H7 (cell line): ENCODE measurements at places on chromosomes 4 and X. TPM values are rescaled to one million over a fixed set of nuclear protein-coding genes. Genes with fewer than 3 reads are reported as not detected.

ZAR1 gene
- 0.66 and 1.00 TPM in 2 replicates for total RNA-seq

BDH2 gene
- 39.0 and 54.9 TPM in 2 replicates for total RNA-seq

PFKFB1 gene
- total RNA-seq = 0.07 and 0.14 TPM in 2 replicates

CRMP1 gene
- 101 and 106 TPM in 2 replicates for total RNA-seq

CHIC1 gene
- 9.6 and 9.9 TPM in 2 replicates for total RNA-seq

RHOXF1 gene
- not detected in 2 replicates for total RNA-seq

TMEM31 gene
- 0.28 TPM in 1 of 2 replicates, not detected in the other for total RNA-seq

DNA sequence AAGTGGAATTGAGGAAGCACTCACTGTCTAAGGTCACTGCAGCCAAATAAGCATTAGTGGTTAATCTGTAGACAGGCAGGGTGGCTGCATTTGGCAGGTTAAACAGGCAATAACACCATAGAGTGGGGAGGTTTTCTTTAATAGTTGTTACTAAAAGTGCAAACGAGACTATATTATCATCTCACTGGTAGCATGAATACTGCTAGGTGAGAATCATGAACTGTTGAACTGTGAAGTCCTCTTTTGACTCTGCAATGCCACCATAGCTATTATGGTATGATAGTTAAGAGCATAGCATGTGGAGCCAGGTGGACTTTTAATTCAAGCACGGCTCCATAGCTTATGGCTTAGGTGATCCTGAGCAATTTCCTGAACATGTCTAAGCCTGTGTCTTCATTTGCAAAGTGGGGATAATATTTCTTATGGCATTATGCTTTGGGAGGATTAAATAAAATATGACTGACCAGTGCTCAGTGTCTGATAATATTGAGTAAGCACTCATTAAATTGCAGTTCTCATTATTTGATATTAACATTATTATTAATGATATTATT is 235.6 kb upstream of the HHIP start:
- DNase-seq = no peak

DNA sequence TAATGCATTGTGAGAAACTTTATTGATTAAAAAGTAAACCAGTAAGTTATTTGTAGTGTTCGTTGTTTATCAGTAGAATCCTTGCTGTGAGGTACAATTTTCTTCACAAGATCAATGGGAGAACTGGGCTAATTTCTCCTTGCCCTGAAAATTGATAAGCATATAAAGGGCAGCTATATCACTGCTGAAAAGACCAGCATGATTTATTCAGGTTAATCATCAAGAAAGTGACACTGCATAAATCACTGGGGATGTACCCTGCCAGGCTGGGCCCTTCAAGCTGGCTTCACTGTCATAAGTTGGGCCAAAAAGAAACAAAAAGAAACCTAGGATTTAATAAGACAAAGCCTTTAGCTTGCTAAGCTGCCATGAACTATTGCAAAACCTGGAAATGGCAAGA is 746.7 kb downstream of the STPG2 start:
- no peak for DNase-seq

DNA sequence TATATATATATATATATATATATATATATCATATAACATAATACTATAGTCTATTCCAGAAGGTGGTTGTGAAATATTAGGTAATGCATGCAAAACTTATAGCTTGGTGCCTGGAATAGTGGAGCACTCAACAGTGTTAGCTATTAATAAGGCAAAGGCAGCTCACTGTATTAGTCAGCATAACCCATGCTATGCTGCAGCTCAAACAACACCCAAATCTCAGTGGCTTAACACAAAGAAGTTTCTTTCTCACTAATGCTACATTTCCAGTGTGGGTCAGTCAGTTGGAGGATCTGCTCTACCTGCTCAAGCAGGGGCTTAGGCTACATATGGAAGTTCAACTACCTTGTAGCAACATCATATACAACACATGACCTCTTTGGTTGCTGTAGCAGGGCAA is 5.2 kb upstream of the RPGR start:
- DNase-seq = no peak

DNA sequence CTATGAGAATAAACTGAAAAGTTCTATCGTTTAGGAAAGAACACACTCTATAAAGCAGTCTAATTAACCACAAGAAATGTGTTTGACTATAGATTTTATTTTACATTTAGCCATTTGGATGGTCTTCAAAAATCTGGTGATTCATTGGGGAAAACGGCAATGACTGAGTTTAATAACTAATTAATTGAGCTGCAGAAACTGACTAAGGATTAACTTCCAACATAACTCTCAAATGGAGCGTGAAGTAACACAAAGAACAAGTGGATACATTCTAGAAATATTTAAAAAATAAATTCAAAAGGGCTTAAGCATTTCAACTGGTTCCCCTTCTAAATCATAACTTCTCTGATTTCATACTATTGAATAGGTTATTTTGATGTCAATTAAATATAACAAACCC is 1582.4 kb downstream of the PCDH18 start:
- DNase-seq = no peak

- no peak for DNase-seq
These were observed 300.5 kb downstream of the TRIML1 start for GRCh38 chr4:188439641-188440311.

DNA sequence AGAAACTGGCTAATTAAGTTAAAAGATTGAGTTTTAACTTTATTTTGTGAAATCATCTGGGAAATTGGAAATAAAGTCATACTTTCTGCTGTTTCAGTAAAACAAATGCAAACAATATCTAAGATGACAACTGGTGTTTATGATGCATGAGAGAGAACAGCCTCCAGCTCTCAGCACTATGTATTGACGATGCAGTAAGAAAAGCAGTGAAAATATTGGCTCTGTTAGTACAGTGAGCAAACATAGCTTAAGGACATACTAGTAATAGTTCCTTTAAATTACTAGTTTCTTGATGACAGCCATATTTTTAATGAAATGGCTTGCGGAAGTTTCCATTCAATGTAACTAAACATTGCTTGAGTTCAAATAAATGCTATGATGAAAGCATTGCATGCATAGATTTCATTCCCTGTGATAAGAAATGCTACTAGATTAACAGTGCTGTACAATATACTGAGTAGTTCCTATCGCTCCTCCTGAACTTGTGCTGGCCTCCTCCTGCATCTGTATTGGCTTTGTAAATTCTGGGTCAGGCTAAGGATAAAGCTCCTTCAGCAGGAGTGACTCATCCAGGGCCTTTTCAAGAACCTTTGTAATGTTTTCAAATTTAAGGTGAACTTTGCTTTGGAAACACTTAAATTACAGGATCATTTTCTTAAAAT is 11.6 kb downstream of the ARHGAP24 start:
- no peak for DNase-seq

- no peak for DNase-seq
These were observed 80.8 kb upstream of the IQCM start for GRCh38 chr4:149896432-149896831.

DNA sequence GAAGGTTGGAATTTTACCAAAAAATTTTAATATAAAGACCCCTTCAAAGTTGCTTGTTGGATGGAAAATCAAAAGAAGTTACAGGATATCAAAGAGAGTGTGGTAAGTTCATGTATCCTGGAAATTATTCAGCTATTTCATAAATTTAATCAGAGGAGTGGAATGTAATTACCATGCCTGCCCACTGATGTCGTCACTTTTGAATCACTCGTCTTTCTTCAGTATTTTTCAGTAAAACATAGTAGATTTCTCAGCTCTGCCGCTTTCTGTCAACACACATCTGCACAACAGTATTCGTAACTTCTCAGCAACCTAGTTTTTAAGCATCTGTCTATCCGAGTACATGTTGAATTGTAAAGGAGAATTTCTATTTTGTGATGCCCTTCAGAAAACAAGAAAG is 2163.0 kb upstream of the AGA start:
- DNase-seq = no peak

GRCh38 chr4:128915544-128915943 is 106.0 kb downstream of the JADE1 start:
- DNase-seq = no peak

DNA sequence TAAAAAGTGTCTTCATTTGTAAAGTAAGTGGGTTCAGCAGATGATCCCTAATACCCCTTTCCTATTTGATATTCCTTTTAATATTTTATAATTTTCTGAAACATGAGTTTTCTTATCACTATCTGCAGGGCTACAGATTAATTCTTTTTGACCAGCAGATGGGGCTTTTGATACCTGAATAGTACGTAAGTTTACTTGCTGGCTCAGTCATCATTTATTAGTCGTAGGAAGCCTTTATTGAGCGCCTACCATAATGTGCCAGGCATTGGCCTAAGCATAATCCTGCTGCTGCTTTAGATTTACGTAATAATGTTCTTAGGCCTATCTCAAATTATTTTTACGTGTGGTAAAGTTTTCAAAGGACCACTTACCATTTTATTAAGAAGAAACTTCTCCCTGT is 33.1 kb downstream of the OSTC start:
- DNase-seq = peak; percentile 24

DNA sequence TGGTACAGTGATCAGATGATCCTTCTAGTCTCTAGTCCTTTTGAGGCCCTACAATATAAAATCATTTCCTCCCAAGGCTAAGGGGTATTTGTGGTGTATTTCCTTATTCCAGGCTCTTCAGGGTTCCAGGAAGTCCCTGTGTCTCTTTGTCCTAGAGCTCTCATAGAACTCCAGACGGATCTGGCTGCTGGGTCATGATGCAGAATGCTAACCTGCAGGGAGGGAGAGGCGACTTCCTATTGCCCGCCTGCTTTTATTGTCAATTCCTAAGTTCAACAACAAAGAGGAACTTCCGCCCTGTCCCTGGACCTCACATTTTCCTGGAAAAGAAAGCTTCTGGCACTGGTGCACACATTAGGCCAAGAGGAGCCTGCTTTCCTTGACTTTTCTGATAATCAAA is 45.9 kb upstream of the ZNF827 start:
- peak; percentile 10 for DNase-seq

GRCh38 chr4:9901257-9901656 is 119.8 kb downstream of the DRD5 start:
- no peak for DNase-seq

DNA sequence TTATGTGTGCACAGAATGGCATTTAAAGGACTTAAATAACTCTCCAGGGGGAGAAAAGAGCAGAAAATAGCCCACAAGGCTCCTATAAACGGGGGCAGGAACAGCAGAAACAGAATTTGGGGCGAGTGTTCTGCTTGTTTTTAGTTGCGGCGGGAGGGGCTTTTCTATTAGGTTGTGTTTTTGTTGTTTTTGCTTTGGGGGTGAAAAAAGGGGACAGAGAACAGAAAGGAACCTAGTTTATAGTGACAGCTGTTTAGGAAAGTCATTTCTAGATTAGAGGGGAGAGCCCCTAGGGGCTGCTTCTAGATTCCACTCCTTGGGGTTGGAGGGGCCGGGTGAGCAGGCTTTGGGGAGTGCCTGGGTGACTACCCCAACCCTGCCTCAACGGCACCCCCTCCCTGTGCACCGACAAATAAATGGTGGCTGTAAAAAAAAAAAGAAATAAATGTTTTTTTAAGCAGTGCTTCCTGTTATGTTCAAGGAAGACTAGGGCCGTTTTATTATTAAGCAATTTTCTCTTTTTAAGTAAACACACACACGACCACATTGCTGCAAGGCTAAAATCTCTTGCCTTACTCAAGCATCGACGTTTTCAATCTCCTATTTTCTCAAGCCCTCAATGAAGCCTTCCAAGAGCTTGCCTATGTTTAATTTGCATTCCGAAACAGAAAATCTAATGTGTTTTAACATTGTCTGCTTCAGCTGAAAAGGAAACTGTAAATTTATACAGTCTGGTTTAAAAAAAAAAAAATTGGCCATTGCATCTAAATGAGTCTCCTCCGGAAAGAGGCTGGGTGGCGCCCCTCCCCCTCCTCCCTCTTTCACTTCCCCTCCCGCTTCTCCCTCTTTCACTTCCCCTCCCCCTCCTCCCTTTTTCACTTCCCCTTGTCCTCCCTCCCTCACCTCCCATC is 123.3 kb upstream of the TBL1X start:
- peak; percentile 43 for DNase-seq

GRCh38 chr4:147360301-147360700 is 120.6 kb upstream of the EDNRA start:
- DNase-seq = no peak

DNA sequence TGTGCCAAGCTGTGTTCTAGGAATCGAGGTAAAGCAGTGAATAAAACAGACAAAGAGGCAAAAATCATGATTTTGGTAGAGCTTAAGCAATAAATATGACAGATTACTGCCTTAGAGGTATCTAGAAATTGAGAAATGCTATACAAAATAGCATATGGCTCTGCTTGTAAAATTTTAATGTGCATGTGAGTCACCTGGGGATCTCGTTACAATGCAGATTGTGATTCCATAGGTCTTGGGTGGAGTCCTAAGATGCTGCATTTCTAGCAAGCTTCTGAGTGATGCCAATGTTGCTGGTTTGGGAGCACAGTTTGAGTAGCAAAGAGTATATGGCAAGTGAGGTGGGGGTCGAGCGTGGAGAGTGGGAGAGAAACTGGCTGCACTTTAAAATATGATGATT is 697.3 kb upstream of the MAGEB2 start:
- no peak for DNase-seq

GRCh38 chr4:123816462-123816861 is 419.9 kb downstream of the SPRY1 start:
- DNase-seq = no peak

DNA sequence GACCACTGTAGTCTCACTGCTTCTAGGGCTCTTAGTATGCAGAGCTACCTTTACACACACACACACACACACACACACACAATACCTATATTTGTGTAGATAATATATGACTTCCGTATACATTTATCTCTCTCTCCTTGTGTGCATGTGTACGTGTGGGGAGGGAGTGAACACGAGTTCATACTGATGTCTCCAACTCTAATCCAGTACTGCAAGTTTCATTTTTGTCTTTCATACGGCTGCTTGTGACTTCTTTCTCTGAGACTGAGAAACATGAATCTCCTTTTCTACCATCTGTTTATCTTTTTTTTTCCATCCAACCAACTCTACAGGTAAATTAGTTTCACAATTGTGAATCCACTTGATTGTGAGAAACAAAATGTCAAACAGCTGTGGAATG is 1229.5 kb upstream of the AGA start:
- DNase-seq = no peak
